Posterior cingulate gyrus (tissue), 11 donors: ENCODE measurements at places on chromosomes 4 and X.

GRCh38 chrX:1112321-1112720 is 100.1 kb downstream of the CRLF2 start:
- no peak for DNase-seq

DNA sequence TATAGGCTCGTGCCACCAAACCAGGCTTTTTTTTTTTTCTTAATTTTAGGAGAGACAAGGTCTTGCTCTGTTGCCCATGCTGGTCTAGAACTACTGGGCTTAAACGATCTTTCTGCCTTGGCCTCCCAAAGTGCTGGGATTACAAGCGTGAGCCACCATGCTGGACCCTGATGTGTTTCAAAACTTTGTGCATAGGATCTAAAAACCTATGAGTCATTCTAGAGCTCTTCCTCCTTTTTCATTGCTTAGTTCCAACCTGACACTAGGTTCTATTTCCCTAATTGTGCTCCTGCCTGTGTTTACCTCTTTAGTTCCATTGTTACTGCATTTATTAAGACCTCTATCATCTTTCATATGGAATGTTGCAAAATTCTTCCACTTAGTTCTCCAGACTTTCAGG is 57.3 kb downstream of the HPGD start:
- DNase-seq, result no peak

DNA sequence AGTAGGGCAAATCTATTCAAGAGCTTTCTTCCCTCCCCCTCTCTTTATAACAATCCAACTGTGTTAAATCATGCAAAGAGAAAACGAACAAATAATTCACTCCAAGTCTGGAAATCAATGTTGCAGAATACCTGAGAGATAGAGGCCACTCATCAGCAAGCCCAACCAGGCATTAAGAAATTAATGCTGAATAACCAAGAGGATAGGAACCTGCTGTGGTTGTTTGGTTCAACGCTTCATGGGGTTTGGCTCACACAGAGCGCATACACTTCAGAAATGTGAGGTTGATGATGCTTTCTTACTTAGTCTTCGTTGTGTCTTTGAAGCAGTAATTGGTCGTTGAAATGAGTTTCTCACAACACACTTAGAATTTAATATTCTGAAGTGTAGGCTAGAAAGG is 1540.0 kb upstream of the PABPC4L start:
- no peak for DNase-seq

- no peak for DNase-seq
These were observed 240.5 kb downstream of the CFAP47 start for GRCh38 chrX:36160081-36160480.

GRCh38 chr4:41369680-41370079 is 113.0 kb downstream of the UCHL1 start:
- peak; percentile 54 for DNase-seq

- DNase-seq, result peak; percentile 69
These were observed 60.1 kb downstream of the SH2D1A start for GRCh38 chrX:124406294-124407014.

GRCh38 chrX:110397339-110397738 is 38.7 kb downstream of the RTL9 start:
- DNase-seq, result no peak

DNA sequence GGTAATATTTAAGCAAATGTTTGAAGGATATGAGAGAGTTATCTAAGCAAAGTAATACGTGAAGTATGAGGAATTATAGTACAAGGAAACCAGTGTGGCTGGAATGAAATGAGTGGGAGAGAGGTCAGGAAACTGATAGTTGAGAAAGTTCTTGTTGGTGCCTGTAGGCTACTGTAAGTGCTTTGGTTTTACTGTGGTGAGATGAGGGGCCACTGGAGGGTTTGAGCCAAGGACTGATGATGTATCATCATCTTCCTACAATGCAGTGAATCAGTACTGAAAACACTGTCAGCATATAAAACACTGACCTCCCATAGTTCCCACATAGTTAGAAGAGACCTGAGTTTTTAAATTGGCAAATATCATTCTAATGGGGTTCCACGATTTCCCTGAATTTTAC is 367.5 kb upstream of the CTSO start:
- DNase-seq, result no peak

DNA sequence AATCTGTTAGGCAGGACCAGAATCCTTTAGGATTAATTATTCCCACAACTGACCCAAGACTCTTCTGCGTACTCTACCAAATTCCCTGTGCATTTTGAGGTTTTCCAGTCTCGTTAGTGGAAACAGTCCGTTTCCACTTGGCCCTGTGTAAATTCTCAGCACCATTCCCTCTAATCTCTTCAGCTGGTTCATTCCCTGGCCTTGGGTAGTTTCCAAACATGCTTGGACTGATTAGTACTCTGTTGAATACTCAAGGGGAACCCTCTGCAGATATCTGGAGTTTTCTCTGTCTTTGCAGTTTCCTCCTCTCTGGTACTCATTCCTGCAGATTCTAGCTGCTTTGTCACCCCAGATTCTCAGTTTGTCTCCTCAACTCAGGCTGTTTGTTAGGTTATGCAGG is 80.4 kb downstream of the ZFX start:
- no peak for DNase-seq
